ENCODE measurements at places on chromosomes 2 and 18. TPM values are rescaled to one million over a fixed set of nuclear protein-coding genes. Genes with fewer than 3 reads are reported as not detected.
A peak's percentile ranks its signal among the peaks of the same experiment; 100 is the strongest.

PMS1 gene
- total RNA-seq, result 61.3 TPM

ANKRD44 gene
- total RNA-seq, result 3.4 TPM

UGT1A10 gene
- not detected for total RNA-seq

TXNL1 gene
- total RNA-seq, result 75.6 TPM

CCT4 gene
- total RNA-seq, result 314 TPM

DSG1 gene
- not detected for total RNA-seq

MC2R gene
- not detected for total RNA-seq

HOXD11 gene
- total RNA-seq, result not detected

DNA sequence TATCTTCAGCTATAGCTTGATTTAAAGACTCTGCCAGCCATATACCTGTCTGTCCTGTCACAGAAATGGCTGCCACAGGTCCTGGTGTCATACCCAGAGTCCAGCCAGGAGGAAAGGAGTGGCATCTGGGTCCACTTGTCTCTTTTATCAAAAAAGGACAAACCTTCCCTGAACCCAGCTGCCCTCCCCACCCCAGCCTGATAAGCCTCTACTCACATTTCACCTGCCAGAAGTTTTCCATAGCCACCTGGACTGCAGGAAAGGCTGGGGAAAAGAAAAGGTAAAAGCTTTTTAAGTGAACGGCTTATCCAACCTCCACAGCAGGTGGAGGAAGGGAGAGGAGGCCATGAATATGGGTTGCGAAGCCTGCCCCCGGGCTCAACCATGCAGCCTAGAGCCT, 32.8 kb downstream of the TMEM163 start:
- no peaks in the 10 kb centered on the region for H3K4me1 ChIP-seq
- H3K27me3 ChIP-seq, result no peaks in the 10 kb centered on the region
- no peaks in the 10 kb centered on the region for H3K36me3 ChIP-seq
- no peak overlapping the region for H3K27ac ChIP-seq
- H3K4me3 ChIP-seq, result no peak overlapping the region
- DNase-seq, result no peak

- DNase-seq, result peak; percentile 47
- H3K4me1 ChIP-seq, result peaks cover 11% of the 10 kb centered on the region
- no peaks in the 10 kb centered on the region for H3K27me3 ChIP-seq
These were observed 818 bp downstream of the ITGB1BP1 start for GRCh38 chr2:9422321-9423099.

GRCh38 chr2:70357684-70358071, 55.8 kb upstream of the FAM136A start:
- H3K36me3 ChIP-seq, result no peaks in the 10 kb centered on the region
- no peaks in the 10 kb centered on the region for H3K27me3 ChIP-seq
- no peak overlapping the region for H3K4me3 ChIP-seq
- no peak for DNase-seq
- no peaks in the 10 kb centered on the region for H3K4me1 ChIP-seq
- no peak overlapping the region for H3K27ac ChIP-seq

GRCh38 chr18:49967636-49968313, 154.4 kb upstream of the ACAA2 start:
- H3K36me3 ChIP-seq, result no peaks in the 10 kb centered on the region
- no peaks in the 10 kb centered on the region for H3K27me3 ChIP-seq
- no peaks in the 10 kb centered on the region for H3K4me1 ChIP-seq
- no peak overlapping the region for H3K27ac ChIP-seq
- DNase-seq, result no peak
- H3K4me3 ChIP-seq, result no peak overlapping the region

GRCh38 chr2:8515864-8516533, 165.9 kb upstream of the ID2 start:
- H3K36me3 ChIP-seq, result no peaks in the 10 kb centered on the region
- no peak for DNase-seq
- H3K4me3 ChIP-seq, result no peak overlapping the region
- no peak overlapping the region for H3K27ac ChIP-seq
- no peaks in the 10 kb centered on the region for H3K27me3 ChIP-seq

GRCh38 chr18:23133860-23134779, 1.2 kb upstream of the CABLES1 start:
- no peaks in the 10 kb centered on the region for H3K36me3 ChIP-seq
- H3K27ac ChIP-seq, result no peak overlapping the region
- H3K27me3 ChIP-seq, result peaks cover 48% of the 10 kb centered on the region
- H3K4me3 ChIP-seq, result peak overlapping the region; percentile 59
- H3K4me1 ChIP-seq, result peaks cover 16% of the 10 kb centered on the region
- DNase-seq, result peak; percentile 41

DNA sequence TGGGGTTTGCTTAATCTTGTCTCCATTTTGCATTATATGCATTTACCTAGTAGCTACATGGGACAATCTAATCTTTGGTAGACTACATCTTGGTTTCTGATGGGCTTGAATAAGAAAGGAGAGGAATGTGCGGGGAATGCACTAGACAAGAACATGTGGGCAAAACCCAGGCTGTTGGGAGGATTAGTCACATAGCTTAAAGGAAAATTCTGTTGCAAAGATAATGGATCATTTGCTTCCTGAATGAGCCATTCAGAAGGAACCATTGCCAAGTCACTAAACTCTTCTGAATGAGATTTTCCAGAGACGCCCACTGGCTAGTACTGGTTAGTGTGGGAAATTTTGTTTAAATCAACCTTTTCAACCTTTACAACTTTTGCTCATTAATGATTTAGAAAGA, 84.8 kb downstream of the OSBPL6 start:
- DNase-seq, result peak; percentile 67
- no peak overlapping the region for H3K4me3 ChIP-seq
- no peaks in the 10 kb centered on the region for H3K36me3 ChIP-seq
- no peaks in the 10 kb centered on the region for H3K27me3 ChIP-seq

GRCh38 chr2:72689579-72690195, 136.1 kb downstream of the EXOC6B start:
- DNase-seq, result no peak
- no peak overlapping the region for H3K27ac ChIP-seq
- no peaks in the 10 kb centered on the region for H3K36me3 ChIP-seq
- H3K27me3 ChIP-seq, result no peaks in the 10 kb centered on the region
- peaks cover 4% of the 10 kb centered on the region for H3K4me1 ChIP-seq

DNA sequence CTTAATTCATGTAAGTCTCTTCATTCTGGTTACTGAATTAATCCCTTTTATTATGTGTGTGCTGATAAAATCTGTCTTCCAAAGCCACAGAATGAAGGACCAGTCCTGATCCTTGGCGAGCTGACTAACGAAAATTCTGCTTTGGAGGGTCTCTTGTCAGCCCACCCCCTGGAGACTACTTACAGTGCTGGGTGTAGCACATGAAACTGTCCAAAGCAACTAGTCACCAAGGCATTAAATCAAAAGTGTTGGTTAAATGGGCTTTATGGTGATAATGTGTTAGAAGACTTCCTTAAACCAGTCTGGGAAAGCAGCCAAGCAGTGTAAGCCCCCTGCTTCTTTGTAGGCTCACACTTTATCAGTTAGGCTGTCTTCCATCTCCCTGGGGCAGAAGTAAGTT, 420.2 kb downstream of the SUCLG1 start:
- H3K4me1 ChIP-seq, result no peaks in the 10 kb centered on the region
- H3K27ac ChIP-seq, result no peak overlapping the region
- no peak for DNase-seq
- H3K36me3 ChIP-seq, result no peaks in the 10 kb centered on the region
- no peaks in the 10 kb centered on the region for H3K27me3 ChIP-seq

DNA sequence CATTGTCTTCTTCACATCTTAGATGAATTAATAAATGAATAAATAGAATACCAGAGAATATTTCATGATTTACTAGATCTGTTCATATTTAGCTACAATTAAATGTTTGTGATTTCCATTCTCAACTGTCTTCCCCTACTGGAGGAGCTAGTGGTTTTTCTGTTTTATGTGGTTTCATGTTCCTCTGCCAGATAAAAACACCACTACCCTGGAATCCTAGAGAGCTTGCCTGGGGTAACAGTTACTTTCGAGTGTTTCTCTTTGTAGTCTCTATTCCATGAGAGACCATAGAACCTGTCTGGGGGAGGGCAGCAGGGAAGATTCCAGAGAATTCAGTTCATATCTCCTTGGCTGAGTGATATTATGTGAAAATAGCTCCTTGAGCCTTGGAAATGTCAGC, 349.2 kb downstream of the INSIG2 start:
- H3K27me3 ChIP-seq, result no peaks in the 10 kb centered on the region
- no peak overlapping the region for H3K4me3 ChIP-seq
- H3K36me3 ChIP-seq, result no peaks in the 10 kb centered on the region
- no peaks in the 10 kb centered on the region for H3K4me1 ChIP-seq
- DNase-seq, result no peak

DNA sequence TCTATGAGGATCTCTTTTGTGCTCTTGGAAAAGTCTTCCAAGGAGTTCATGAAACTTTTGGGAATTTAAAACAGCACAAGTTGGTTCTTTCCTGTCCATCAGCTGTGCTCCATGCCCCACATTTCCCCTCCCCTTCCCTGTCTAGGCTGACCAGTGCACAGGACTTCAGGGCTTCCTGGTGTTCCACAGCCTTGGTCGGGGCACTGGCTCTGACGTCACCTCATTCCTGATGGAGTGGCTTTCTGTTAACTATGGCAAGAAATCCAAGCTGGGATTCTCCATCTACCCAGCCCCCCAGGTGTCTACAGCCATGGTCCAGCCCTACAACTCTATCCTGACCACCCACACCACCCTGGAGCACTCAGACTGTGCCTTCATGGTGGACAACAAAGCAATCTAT, 8.1 kb upstream of the DNAJB2 start:
- H3K4me3 ChIP-seq, result no peak overlapping the region
- H3K4me1 ChIP-seq, result peaks cover 3% of the 10 kb centered on the region
- DNase-seq, result no peak
- H3K36me3 ChIP-seq, result no peaks in the 10 kb centered on the region
- no peak overlapping the region for H3K27ac ChIP-seq

GRCh38 chr2:134139611-134140010, 114.3 kb upstream of the MGAT5 start:
- no peaks in the 10 kb centered on the region for H3K36me3 ChIP-seq
- DNase-seq, result no peak
- peaks cover 8% of the 10 kb centered on the region for H3K4me1 ChIP-seq
- no peaks in the 10 kb centered on the region for H3K27me3 ChIP-seq

- peaks cover 7% of the 10 kb centered on the region for H3K4me1 ChIP-seq
- H3K4me3 ChIP-seq, result no peak overlapping the region
- H3K27ac ChIP-seq, result no peak overlapping the region
- H3K36me3 ChIP-seq, result peaks cover 10% of the 10 kb centered on the region
- H3K27me3 ChIP-seq, result no peaks in the 10 kb centered on the region
- DNase-seq, result no peak
These were observed 5.2 kb downstream of the CAD start for GRCh38 chr2:27222407-27222806.

- no peak overlapping the region for H3K27ac ChIP-seq
- H3K4me1 ChIP-seq, result peaks cover 13% of the 10 kb centered on the region
- no peak overlapping the region for H3K4me3 ChIP-seq
- no peak for DNase-seq
These were observed 6.0 kb upstream of the ALPP start for GRCh38 chr2:232372231-232373208.

DNA sequence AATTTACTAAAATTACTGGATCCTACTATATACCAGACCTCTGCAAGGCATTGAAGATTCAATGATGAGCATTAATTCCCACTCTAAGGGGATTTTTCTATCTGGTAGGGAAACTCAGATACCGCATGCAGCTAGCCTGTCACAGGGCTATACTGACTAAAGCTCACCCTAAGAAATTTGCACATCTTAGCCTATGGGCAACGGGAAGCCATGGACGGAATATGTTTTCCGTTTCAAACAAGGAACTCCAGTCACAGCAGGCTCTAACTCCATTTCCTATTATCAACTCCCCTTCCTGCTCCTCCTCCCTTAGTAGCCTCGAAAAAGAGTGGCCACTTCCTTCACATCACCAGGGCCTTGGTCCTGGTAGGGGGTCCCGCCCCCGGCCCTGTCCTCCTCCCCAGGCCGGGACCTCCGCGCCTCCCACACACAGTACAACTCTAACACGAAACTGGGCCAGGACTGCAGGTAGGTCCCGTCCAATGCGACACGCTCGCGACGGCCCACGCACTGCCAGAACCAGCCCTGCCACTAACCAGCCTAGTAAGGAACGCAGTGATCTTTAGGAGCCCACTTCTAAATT, 659 bp upstream of the COX5B start:
- no peaks in the 10 kb centered on the region for H3K27me3 ChIP-seq
- peaks cover 9% of the 10 kb centered on the region for H3K36me3 ChIP-seq
- peak overlapping the region; percentile 92 for H3K4me3 ChIP-seq
- H3K4me1 ChIP-seq, result peaks cover 9% of the 10 kb centered on the region
- H3K27ac ChIP-seq, result peak overlapping the region; percentile 5

GRCh38 chr18:3972291-3972930, 482.7 kb downstream of the DLGAP1 start:
- H3K4me1 ChIP-seq, result peaks cover 51% of the 10 kb centered on the region
- DNase-seq, result peak; percentile 80
- no peak overlapping the region for H3K4me3 ChIP-seq
- no peaks in the 10 kb centered on the region for H3K27me3 ChIP-seq
- no peaks in the 10 kb centered on the region for H3K36me3 ChIP-seq
- no peak overlapping the region for H3K27ac ChIP-seq

DNA sequence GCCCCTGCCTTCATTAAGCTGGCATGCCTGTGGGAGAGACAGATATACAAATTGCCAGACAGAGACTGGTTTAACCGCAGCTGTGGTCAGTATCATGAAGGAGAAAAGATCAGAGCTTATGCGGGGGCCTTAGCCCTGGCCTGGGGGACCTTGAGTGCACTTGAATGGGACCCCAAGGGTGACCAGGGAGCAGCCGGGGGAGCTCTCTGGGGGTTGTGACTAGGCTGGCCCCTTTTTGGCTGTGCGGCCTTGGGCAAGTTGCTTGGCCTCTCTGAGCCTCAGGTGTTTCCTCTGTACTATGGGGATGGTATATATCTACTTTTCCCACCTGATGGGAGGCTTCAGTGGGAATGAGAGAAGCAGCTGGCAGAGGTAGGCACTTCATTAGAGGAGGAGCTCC, 35.7 kb downstream of the INHBB start:
- no peak for DNase-seq
- no peaks in the 10 kb centered on the region for H3K27me3 ChIP-seq
- no peak overlapping the region for H3K27ac ChIP-seq
- H3K4me1 ChIP-seq, result no peaks in the 10 kb centered on the region
- H3K4me3 ChIP-seq, result no peak overlapping the region

- no peaks in the 10 kb centered on the region for H3K4me1 ChIP-seq
- H3K4me3 ChIP-seq, result no peak overlapping the region
- H3K27me3 ChIP-seq, result no peaks in the 10 kb centered on the region
- H3K36me3 ChIP-seq, result no peaks in the 10 kb centered on the region
- no peak for DNase-seq
These were observed 59.8 kb downstream of the BCL2 start for GRCh38 chr18:63259567-63260379.

- no peak overlapping the region for H3K4me3 ChIP-seq
- H3K27ac ChIP-seq, result no peak overlapping the region
- no peaks in the 10 kb centered on the region for H3K36me3 ChIP-seq
- no peaks in the 10 kb centered on the region for H3K27me3 ChIP-seq
- peaks cover 9% of the 10 kb centered on the region for H3K4me1 ChIP-seq
These were observed 133.9 kb downstream of the ZNF532 start for GRCh38 chr18:58998401-58999203.

GRCh38 chr18:56812674-56813073, 161.5 kb downstream of the WDR7 start:
- H3K4me1 ChIP-seq, result no peaks in the 10 kb centered on the region
- DNase-seq, result no peak
- no peak overlapping the region for H3K27ac ChIP-seq
- no peaks in the 10 kb centered on the region for H3K27me3 ChIP-seq
- no peak overlapping the region for H3K4me3 ChIP-seq
- no peaks in the 10 kb centered on the region for H3K36me3 ChIP-seq

All from neural progenitor cell (in vitro differentiated cells).